ENCODE measurements at places on chromosomes 3 and 15.

- no peak for DNase-seq
Measured at GRCh38 chr3:195188426-195188927, 82.5 kb downstream of the XXYLT1 start.

- no peak for DNase-seq
Measured at GRCh38 chr15:38471974-38472373, 18.0 kb downstream of the FAM98B start.

DNA sequence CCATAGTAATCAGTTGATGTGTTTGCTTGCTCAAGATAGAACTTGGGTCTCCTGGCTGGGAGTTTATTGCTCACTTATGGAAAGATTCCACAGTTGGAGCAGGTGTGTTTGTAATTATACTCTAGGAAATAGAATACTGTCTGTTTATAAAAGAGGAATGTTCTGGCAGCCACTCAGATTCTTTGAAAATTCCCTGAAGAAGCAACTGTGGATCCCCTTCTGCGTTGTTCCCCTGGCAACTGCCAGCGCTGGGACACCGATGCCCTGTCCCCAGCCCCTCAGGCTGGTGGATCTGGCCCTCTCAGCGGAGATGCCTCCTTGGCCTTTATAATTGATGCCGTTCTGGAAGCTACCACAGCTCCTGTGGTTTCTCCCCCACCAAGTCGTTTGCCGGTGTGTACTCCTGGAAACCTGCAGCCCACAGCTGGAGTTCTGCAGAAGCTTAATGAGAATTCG lies 225.9 kb downstream of the ITPR1 start:
- no peak for DNase-seq

DNA sequence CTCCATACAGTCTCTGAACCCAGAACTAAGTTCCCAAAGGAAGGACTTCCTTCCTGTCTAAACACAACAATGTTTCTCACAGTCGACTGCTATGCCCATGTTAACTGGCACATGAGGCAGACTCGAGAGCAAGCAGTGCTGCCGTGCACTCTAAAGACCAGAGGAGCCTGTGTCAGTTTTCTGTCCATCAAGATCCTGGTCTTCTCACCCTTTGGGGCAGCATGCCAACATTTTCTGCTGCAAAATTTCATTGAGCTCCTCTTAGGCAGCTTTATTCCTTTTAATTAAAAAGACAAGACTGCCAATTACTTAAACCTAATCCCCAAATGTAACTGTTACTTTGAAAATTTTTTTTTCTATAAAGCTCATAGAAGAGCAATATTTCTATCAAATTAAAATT lies 205.1 kb downstream of the GAP43 start:
- DNase-seq, result no peak

- no peak for DNase-seq
Measured at GRCh38 chr3:55191911-55192775, 264.3 kb upstream of the LRTM1 start.

GRCh38 chr3:96214941-96215340 lies 599.5 kb upstream of the EPHA6 start:
- no peak for DNase-seq

GRCh38 chr3:58521917-58522631 lies 14.9 kb downstream of the ACOX2 start:
- no peak for DNase-seq
